CD4-positive, alpha-beta T cell treated with Interleukin-4 for 4 hours (primary cell): ENCODE measurements at places on chromosomes 1 and 21.

GRCh38 chr1:208446271-208446691 lies 202.1 kb upstream of the PLXNA2 start:
- DNase-seq = no peak

- no peak for DNase-seq
Observed at GRCh38 chr1:183349201-183349711, 68.9 kb downstream of the NMNAT2 start.

DNA sequence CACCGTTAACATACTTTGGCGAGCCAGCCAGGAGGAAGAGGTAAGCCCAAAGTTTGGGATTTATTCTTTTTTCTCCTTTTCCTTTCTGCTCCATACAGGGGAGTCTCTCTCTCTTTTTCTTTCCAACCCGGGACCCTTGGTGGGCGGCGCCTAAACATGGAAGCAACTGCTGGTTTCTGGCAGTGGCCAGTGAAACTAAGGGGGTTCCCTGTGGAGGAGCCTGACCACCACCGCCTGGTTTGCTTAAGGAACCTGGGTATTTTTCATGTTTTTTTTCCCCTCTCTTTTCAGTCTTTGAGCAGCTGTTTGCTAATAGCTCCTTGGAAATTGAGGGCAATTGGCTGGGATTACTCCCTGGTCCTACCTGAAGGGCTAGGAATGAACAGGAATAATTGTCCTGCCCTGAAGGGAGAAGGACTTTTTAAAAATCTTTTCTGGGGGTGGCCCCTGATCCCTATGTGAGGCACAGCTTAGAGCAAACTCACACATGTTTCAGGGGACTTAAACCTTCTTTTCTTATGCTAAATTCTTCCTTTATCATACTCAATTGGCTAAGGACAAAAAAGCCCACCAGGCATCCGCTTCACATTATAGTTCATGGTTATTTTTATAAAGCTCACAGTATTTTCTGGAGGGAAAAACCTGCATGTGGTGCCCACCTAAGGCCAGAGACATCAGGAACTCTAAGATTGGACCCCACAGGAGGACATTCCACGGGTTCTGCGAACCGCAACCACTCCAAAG lies 61.3 kb upstream of the PLD5 start:
- no peak for DNase-seq

GRCh38 chr1:212713465-212714136 lies 14.0 kb upstream of the BATF3 start:
- DNase-seq = no peak

- DNase-seq = no peak
Observed at GRCh38 chr1:29452463-29453230, 216.3 kb downstream of the PTPRU start.

GRCh38 chr21:41526478-41527087 lies 18.6 kb upstream of the TMPRSS2 start:
- DNase-seq = no peak

GRCh38 chr21:37119421-37120218 lies 46.6 kb downstream of the TTC3 start:
- no peak for DNase-seq

- DNase-seq = no peak
Observed at GRCh38 chr1:234241941-234242490, 131.2 kb upstream of the COA6 start.

DNA sequence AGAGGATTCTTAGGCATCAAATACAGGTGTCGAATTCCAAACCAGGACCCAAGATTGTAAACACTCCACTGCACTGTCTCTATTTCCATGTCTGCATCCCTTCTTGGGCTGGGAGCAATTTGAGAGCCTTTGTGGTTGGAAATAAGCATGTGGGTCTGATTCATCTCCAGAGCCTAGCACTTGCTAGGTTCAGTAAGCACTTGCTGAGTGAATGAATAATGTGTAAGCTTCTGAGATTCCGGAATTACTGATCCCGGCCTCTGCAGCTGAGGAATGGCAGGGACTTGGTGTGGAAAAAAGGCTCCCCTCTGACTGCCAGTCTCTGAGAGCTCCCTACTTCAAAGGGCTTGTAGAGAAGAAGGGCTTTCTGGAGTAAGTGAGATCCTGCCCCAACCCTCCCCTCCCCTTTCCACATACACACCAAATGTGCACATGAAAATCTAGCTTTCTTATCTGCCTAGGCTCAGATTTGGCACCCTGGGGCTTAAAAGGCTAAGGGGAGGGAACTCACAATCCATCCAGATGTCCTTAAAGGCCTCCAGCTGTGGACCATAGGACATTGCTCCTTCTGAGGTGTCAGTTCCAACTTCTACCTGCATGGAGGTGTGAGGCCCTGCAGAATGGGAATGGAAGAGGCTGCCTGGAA lies 39.6 kb upstream of the TRABD2B start:
- no peak for DNase-seq

DNA sequence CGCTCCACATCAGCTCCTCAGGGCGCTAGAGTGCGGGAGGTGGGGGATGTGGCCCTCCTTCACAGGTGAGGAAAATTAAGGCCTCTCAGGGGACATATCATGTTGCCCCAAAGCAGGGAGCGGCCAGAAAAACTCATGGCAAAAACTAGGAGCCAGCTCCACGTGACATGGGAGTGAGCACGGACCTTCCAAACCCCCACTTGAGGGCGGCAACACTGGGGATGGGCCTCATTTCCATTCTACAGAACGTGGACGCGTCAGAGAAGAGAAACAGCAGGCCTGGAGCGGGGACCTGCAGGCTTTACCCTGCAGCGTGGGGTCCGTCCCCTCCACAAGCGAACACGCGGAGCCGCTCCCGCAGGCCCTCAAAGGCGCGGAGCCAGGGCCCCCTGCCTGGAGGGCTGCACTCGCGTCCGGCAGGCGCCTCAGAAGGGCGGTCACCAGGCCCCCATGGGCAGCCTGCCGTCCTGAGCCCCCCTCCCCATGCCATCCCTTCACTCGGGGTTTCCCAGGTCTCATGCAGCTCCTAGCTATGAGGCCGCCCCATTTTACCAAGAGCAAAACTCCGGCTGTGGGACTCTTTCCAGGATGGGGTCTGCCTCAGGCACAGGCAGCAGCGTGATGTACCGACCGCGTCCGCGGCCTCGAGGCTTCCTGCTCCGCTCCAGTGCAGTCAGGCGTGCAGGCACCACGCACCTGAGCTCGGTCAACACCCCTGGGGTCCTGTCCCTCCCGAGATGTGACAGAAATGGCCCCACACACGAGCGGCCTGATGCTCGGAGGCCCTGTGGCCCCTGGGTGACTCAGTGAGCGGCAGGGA lies 5.5 kb downstream of the CFAP410 start:
- no peak for DNase-seq

- peak; percentile 21 for DNase-seq
Observed at GRCh38 chr1:201877877-201878401, 10.8 kb upstream of the SHISA4 start.

DNA sequence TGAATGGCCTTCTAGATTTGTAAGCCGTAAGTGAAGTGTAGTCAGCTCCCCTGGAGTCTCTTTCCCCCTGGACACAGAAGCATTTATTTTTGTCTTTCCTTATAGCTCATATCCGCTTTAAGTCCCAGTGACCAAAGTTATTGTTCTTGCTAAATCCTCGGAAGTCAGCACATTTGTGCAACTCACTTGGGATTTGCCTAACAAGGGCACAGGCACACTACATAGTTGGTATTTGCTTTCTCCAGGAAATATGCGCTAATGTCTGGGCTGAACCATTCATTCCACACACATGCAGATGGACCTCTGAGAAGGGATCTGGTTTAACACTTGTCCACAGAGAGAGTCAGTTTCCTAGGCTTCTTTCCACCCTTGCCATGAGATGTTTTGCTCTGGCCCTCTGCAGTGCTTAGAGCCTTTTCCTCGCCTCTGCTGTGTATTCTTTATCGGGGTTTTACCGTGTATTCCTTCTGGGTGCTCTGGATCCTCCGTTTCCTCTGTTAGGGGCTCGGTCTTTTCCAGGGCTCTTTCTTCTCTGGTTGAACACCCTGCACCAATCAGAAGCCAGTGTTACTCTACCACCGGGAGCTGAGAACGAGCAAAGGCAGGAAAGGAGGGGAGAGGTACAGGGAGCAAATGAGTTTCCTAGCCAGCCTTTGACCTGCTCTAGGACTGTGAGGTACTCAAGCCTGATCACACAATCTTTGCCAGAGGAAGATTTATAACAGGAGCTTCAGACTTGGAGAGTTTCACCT lies 72.4 kb downstream of the ABCA4 start:
- no peak for DNase-seq

- DNase-seq = no peak
Observed at GRCh38 chr1:84434081-84434769, 35.9 kb downstream of the DNASE2B start.

DNA sequence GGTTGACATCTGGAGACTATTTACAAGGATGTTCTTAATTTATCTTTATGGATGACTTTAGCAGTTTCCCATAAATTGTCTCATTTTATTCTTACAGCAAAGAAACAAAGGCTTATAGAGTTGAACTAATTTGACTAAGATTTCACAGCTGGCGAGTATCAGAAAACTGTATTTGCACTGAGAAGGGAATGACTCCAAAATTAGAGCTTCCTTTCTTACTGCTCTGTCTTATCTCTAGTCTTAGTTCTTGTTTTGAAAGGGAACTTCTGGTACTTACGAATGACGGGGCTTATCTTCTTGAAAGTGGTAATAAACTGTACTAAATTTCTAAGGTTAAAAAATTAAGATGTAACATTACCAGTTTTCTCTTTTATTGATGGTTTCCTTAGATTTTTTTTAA lies 13.6 kb downstream of the CNST start:
- DNase-seq = no peak

GRCh38 chr1:119002028-119002686 lies 14.0 kb upstream of the TBX15 start:
- DNase-seq = no peak

DNA sequence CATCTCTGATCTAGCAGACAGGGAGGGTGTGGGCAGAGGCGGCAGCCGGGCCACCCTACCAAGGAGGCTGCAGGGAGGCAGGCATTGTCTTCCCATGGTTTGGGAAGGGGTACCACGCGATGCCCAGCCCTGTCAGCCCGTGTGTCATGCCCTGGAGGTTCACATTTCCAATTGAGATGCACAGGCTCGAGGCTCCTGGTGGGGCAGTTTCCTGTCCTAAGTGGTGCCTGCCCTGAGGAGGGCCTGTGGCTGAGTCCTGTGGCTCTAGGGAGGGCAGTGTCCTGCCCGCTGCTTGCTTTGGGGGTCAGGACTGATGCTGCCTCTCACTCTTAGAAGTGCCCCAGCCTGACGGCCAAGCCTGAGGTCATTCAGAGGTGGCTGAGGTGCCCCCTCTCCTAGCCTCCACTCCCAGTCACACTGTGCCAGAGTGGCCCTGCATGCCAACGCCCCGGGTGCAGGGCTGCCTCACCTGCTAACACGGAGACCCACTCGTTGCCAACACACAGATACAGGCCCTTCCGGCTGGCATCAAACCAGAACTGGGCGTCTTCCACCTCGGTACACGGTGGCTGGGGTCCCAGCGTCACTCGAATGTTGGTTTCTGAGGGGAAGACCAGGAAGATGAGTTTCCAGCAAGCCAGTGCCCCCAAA lies 11.9 kb downstream of the KRTAP10-1 start:
- no peak for DNase-seq

DNA sequence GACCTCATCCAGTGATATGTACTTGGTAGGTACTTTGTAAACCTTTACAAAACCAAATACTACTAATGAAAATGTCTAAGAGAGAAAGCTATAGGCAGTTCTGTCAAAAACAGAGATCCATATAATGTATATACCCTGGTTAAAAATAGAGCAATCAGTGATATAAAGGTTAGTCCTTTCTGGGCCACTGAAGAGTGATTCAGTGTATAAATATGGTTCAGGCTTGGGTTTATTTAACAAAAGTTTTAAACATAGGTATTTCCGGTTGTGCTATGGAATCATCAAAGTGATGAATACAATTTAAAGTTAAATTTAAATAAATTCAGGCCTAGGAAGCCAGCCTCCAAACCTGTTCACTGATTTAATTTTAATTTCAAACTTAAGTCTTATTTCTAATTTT lies 108.4 kb upstream of the DMRTA2 start:
- no peak for DNase-seq

DNA sequence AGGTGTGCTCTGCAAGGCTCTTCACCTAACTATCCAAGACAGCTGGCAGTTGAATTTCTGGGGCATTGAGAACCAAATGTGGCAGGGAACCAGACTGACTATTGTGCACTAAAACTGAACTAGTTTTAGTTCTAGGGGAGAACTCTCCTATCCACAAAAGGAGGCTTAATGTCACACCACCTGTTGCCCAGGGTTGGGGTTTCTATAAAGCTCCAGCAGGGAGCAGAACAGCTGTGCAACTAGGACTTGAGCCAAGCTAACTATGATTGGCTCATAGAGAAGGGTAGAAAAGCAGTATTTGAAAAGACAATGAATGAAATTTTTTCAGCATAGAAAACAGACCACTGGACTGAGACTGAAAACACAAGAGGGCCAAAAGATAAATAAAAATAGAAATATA lies 53.3 kb upstream of the FGGY start:
- DNase-seq = no peak

DNA sequence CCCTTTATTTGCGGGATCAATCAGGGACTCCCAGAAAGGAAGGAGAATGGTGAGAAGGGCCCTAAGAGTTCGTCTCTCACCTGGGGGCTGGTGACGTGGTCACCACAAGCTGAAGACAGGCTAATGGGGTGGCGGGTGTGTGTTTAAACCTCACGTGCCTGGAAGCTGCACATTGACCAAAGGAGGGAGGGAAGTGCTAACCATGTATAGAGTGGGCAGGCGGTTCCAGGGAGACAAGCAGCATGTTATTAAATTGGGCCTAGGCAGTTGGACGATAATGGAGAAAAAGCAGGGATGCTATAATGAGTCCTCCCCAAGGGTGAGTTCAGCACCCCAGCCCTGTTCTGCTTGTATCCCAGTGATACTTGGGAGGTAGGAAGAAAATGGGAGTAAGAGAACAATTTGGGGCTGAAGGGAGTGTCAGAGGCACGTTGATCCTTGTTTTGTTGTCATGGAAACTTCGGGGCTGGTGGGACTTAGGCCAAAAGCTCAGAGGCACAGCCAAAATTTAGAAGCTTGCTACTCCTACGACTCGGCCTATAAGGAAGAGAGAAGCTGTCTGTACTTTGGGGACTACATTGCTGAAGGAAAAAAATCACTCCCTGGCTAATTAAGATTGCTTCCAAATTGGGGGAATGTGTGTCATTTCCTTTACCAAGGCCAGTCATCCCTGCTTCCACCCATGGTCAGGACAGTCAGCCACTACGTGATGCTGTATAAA lies 33.2 kb upstream of the EPHA8 start:
- DNase-seq = no peak

GRCh38 chr1:93180723-93181613 lies at the start of gene CCDC18:
Gene CCDC18 (plus strand): TSS chr1:93180724. CDS start chr1:93183362, 2,638 bp downstream.
- peak; percentile 49 for DNase-seq

GRCh38 chr1:10626131-10626731 lies 151.5 kb downstream of the PEX14 start:
- DNase-seq = no peak

- DNase-seq = no peak
Observed at GRCh38 chr21:39630827-39631226, 18.1 kb downstream of the B3GALT5 start.

DNA sequence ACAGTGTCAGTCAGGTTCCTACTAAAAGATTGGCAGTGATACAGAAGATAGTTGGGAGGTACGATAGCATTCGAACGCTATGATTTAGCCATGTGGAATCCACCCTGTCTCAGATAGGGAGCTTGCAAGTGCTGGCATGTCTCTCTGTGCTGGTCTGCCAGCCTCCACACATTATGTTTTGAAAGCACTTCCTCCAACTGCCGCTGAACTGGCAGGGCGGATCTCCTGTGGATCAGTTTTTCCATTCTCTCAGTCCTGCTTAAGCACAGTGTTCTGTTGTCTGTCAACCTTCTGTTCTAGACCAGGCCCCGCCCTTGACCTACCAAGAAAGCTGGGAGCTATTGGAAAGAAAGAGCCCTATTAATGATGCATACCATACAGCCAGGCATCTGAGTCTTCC lies 65.5 kb upstream of the PALMD start:
- no peak for DNase-seq

- DNase-seq = no peak
Observed at GRCh38 chr1:192907545-192908243, 98.9 kb downstream of the RGS2 start.
